ENCODE measurements at places on chromosomes 6 and 20.

GRCh38 chr20:34582911-34583310, 24.4 kb downstream of the MAP1LC3A start:
- no peak for DNase-seq

- no peak for DNase-seq
Observed at GRCh38 chr6:7806711-7807110, 80.8 kb downstream of the BMP6 start.

DNA sequence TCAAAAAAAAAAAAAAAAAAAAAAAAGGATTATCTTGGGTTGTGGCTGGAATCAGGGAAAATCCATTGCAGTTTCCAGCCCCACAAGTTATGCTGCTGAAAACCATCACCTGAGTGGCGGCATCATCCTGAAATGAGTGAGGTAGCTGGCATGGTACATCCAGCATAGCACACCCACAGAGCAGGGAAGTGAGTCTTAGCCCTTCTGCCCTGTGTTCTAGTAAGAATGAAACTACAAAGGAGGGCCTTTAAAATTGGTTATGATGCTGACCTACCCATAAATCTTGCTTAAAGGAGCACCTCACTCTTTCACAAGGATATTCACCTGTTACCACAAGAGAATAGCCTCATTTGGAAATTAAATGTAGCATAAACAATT, 119.2 kb downstream of the NFATC2 start:
- no peak for DNase-seq

DNA sequence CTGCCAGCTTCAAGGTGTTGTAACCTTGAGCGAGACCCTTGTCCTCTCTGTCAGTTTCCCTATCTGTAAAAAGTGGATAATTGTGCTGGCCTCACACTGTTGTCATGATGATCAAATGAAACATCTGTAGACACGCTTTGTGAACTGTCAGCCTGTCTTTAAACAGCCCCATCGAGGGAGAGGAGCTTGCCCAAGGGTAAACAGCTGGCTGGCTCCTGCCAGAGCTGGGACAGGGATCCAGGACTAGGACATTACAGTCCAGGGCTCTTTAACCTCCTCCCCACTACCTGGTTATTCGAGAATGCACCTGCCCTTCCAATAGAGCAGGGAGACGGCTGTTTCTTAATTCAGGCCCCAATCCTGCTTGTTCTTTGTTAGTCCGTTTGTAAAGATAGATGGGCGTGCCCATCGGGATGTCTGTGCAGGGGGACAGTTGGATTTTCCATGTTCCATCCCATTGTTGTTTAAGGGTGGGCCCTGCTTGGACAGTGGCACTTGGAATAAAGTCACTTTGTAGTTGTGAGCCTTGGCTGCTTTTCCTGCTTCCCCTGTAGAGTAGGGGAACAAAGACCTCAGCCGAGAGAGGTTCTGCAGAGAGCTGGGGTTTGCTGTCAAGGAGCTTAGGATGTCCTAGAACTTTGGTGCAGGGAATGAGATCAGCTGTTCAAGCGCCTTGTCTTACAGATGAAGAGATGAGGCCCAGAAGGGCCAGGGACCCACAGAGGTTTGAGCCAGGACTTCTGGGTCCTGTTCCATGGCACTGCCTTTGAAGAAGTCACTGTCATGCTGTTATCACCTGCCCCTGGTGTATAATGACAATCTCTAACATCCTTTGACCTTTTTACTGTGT, 77.9 kb upstream of the MYL9 start:
- DNase-seq, result no peak

DNA sequence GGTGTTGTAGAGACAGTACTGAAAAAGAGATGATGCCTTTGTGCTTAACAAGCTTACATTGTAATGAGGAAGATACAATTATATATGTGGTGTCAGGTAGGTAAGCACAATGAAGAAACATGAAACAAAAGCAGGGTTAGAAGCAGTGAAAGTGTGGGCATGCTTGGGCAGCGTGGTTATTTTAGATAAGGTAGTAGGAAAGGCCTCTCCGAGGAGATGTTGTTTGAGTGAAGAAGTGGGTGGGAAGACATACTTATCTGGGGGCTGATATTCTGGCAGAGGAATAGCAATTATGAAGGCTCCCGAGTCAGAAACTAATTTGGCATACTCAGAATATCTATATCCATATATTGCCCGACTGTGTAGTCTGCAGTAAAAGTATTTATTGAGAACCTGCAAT, 4.7 kb downstream of the CDKAL1 start:
- DNase-seq, result no peak

- no peak for DNase-seq
Observed at GRCh38 chr6:138572167-138572875, 73.0 kb upstream of the NHSL1 start.

DNA sequence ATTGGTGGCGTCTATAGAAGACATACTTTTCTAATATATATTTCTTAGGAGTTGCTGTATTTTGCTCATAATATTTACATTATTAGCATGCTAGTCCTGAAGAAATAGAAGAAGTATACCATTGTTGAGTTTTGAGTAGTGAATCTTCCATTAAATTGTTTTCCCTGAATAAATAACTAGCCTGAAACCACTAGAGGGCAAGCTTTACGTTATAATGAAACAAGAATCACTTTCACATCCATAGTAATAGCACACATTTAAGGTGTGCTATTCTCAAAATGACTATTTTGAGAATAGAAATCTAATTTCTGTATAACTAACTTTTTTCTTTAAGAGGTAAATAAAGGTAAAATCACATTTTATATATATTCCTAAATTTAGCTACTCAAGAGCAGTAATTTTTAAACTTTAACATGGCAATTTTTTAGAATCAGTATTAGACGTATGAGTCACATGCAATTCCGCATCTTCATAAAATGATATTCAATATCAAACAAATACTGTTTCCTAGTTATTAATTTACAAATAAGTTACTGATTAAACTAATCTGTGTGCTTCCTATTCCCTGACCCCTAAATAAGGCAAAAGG, 213.2 kb upstream of the MANEA start:
- no peak for DNase-seq

DNA sequence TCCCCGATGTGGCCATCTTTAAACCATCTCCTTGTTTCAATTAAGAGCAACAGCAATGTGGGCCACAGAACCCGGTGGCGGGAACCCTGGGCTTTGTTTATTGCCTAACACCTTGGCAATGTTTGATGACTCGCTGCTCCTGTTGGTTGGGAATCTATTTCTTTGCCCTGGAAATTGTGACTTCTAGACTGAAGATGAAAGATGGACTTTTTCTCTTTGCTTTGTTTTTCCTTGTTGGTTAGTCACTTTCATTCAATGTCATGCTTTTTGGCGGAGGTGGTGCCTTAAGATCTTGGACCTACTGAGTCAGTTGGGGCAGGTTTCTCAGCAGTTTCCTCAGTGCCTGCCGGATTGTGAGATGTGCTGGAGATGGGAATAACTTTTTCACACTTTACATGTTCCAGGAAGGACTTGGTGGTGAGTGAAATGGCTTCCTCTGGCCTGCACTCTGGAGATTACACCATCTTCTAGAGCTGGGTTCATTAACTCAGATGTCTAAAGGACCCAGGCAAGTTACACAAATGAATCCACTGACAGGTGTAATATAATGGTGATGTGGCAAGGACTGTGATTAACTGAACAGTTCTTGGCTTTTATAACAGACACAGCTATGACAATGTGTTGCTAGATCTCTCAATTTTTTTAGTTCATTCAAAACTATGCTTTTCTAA, 56.3 kb downstream of the TSHZ2 start:
- DNase-seq, result no peak

DNA sequence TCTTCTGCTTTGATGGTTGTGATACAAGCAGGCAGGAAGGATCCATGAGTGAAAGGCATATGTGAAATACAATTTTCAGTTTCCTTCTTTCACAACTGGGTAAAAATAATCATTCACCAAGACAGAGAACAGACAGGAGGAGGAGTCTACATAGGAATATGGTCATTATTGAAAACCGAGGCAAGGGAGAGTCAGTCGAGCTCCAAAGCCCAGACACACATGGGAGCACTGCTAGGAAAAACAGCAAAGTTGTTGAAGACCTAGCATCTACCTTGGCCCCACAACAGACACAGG, 260.6 kb downstream of the ERMARD start:
- no peak for DNase-seq

GRCh38 chr20:56626367-56627121, 2.6 kb upstream of the TFAP2C start:
- DNase-seq, result no peak

- DNase-seq, result no peak
Observed at GRCh38 chr20:35191419-35192117, 19.7 kb downstream of the PROCR start.

GRCh38 chr6:143528164-143528811, 16.8 kb upstream of the FUCA2 start:
- no peak for DNase-seq

GRCh38 chr6:5763871-5764270, 242.9 kb downstream of the NRN1 start:
- DNase-seq, result no peak

DNA sequence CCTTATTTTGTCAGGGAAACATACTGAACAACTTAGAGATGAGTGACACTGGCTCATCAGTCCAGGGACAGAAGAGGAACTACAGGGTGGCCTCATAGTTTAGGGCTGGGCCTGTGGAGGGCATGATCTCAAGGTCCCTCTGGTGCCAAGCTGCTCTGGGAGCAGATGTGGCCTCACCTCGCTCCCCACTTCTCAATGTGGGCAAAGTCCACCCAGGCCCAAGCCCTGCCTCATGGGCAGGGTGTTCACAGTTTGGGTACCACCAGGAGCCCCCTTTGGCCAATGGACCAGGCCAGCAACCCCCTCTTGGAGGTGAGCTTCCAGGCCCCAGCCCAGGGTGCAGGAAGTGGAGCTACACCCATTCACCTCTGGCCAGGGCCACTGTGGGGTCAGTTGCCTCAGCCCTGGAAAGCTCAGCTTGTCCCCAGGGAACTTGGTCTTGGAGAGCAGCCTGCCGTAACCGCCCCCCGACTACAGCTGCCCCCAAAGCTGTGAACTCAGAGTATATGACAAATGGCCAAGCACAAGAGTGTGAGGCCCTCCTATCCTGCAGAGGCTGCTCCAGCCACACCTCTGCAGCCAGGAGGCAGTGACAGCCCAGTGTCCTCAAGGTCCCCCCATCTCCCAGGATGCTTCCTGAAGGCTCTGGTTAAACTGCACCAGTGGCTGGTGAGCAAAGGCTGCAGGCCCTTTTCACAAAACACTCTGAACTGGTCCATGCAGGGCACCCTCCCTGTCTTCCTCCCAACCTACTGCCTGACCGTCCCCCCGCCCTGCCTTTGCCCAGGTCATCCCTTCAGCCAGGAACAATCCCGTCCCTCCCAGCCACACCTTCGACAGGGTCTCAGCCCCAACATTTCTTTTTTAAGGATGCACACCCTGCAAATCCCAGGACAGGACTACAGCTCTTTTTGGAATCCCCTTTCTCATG, 3.6 kb downstream of the ADISSP start:
- no peak for DNase-seq

DNA sequence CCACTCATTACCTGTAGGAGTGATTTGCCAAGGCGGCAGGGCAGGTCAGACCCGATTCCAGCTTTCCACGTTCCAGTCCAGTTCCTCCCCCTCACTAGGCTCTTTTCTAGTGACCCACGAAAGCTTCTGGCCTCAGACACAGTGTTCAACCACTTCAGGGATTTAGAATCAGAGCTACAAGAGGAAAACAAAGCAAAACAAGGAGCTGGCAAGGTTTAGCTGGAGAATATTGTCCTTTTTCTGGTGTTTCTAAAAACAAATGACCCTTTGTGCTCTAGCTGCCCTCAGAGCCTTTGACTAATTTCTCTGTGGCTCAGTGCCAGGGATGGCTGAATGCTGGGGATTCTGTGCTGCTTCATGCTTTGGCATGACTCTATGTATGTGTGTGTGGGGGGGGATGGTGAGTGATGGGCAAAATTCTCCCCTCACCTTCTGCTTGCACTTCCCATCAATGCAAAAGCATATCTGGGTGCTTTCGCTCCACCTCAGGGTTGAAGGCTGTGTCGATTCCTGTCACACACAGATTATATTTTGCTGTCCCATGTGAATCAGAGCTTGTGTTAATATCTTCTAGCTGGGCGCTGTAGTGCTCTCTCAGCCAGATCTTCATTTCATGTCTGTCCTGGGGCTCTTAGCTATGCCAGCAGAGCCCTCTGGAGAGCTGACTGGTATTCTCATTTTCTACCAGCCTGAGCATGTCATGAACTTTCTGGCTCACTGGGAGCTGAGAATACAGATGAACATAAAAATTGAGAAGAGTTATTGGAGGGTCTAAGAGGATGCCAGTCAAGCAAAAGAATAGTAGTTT, 19.3 kb upstream of the NEDD9 start:
- no peak for DNase-seq

DNA sequence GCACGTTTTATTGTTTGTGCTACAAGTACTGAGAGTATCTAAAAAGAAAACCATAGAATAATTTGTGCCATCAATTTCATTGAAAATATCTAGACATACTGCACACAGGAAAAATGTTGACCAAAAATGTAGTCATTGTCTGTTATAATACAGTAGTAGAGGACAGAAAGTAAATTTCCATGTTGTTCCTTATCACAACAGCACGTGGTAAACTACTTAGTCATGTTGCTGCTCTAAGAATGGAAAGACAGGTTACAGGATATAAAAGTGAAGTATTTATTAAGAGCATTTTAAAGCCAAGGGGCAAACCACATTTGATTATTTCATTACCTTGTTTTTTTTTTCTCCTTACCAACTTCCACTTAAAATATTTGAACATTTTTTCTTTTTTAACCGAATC, 89.0 kb upstream of the CEP85L start:
- no peak for DNase-seq

- DNase-seq, result no peak
Observed at GRCh38 chr6:110201151-110201884, 21.1 kb downstream of the CDC40 start.

DNA sequence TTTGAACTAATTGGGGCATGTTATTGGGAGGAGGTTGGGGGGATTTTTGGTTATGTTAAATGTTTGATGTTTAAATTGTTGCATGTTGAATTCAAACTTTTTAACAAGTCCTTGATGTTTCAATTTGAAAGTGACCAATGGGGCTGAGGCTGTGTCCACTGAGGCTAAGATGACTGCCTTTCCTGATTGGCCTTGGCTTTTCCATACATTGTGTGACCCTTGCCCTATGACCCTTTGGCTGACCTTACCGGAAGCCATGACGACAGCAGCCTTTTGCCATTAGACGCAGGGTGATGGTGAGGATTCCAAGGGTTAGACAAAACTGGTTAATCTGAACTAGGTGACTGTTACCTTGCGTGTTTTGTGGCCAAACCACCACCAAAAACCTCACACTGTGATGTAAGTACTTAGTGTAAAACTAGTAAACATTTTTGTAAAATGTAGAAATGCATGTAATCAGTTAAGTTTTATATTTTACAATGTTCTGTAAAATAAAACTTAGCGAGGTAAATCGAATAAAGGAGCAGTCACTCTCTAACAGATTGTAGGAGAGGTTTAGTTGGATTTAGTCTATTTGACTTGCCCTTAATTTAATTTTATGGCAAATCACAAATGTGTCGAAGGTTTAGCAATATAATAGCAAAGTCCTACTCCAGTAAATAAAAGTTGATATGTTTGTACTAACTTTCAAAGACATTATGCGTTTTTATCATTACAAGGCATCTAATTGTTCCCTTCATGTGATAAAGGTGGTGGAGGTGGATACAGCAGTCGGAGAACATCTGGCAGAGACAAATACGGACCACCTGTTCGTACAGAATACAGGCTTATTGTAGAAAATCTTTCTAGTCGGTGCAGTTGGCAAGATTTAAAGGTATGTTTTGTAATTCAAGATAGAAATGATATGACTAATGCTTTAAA, 1.6 kb downstream of the SRSF6 start:
- no peak for DNase-seq
